Ovary (tissue), 10 donors: ENCODE measurements at places on chromosomes 5 and 9. TPM values are rescaled to one million over a fixed set of nuclear protein-coding genes. Genes with fewer than 3 reads are reported as not detected.

Gene SPATA31A3
- not detected for total RNA-seq

Gene TSLP
- 0.13 TPM for total RNA-seq

Gene B4GALT1
- 118 TPM for total RNA-seq

Gene UAP1L1
- total RNA-seq, result 6.3 TPM

DNA sequence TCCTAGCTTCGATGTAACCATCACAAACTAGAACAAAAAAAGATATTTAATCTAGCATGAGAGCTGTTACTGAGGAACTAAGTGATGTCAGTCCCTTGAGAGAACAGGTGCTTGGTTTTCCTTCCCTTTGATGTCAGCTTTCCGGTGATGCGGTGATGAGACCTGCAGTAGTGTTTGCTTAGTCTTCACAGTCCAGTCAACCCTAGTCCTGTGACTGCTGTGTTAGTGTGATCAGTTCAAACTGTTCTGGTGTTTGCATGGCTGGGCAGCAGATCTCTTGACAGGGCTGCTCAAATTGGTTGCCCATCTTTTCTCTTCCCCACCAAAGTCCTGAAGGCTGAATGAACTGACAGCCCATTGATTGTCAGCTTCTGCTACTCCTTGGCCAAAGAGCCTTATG, 608.6 kb upstream of the DAB2 start:
- DNase-seq, result no peak

Gene CER1
- not detected for total RNA-seq

DNA sequence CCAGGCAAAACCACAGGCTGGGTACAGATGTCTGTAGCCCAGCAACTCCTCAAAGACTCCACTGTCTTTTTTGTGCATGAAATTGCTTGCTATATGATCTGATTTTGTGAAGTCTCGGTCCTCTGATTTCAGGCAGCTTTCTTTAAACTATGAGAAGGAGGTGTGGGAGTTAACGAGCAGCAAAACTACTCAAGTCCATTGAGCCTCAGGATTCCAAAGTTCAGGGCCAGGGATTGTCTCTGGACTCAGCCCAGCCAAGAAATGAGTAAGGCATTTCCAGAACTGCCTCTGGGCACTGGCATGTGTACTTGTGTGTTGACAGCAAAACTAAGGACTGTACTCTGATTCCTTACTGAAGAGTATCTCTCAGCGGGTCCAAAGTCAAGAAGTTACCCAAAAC, 53.4 kb upstream of the GLIS3 start:
- no peak for DNase-seq

Gene SRP19
- 25.5 TPM for total RNA-seq

Gene LURAP1L
- 4.3 TPM for total RNA-seq

- no peak for DNase-seq
Measured at GRCh38 chr5:124054564-124054963, 542.6 kb downstream of the CSNK1G3 start.

DNA sequence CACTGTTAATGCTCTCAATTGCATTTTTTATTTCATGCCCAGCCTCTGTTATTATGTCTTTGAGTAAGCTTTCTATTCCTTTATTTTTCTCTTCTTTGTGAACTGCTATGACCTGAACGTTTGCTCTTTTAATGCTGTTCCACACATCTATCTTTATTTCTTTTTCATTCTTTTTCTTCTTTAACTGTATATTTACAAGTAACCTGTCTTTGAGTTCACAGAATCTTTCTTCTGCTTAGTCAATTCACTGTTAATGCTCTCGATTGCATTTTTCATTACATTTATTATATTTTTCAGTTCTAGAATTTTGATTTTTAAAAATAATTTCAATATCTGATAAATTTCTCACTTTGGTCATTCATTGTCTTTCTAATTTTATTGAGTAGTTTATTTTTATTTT, 316.3 kb upstream of the MEF2C start:
- no peak for DNase-seq

- DNase-seq, result no peak
Measured at GRCh38 chr5:75306746-75307145, 30.3 kb upstream of the HMGCR start.

Gene LCP2
- total RNA-seq, result 5.8 TPM

GRCh38 chr9:68750786-68751185, 45.7 kb downstream of the PIP5K1B start:
- no peak for DNase-seq

GRCh38 chr5:155649666-155650065, 636.1 kb downstream of the KIF4B start:
- no peak for DNase-seq

Gene PDE8B
- 14.0 TPM for total RNA-seq

DNA sequence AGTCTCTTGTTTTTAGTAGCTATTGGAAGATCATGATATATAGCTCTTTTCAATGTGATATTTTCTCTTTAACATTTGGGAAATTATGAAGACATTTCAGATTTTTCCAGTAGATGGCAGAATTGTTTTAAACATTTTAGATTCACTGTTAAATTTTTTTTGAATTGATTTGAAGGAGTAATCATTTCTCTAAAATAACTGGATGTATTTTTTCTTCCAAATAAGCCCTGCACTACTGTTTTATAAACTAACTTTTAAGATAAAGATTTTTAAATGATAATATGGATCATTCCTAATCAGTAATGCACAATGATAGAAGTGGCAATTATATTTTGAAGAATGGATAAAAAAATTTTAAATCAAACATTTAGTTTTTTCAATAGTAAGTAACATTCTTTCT, 14.2 kb downstream of the NDUFAF2 start:
- no peak for DNase-seq

Gene C9orf153
- 0.30 TPM for total RNA-seq

- no peak for DNase-seq
Measured at GRCh38 chr9:119052339-119053030, 316.8 kb downstream of the BRINP1 start.

DNA sequence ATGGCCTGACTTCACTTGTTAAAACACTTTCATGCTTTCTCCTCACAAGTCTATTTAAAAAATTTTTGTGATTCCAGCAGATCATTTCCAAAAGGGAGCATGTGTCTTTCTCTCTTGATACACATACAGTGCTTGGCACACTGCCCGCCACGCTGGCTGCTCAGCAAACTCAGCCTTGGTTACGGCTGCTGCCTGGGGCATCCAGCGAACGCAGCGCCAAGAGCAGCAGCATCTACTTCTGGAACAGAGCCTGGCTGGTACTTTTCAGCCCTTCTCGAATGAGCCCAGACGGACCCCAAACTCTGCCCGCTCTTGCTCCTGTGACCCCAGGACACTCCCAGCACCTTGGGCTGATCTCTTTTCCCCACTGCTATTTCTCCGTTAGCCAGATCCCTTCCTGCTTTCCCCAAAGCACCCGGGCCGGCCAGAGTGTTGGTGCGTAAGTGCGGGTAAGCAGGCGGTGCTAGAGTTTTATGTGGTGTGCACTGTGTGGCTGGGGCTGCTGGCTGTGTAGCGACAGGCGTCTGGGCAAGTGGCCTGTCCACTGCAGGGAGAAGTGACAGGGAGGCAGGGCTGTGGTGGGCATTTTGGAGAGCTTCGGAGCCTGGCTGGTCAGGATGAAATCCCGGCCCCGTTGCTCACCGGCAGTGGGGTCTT, 73.2 kb downstream of the SH3PXD2B start:
- peak; percentile 79 for DNase-seq
